ENCODE measurements at places on chromosomes 4 and X.

GRCh38 chrX:31929366-31929765 lies 857.5 kb upstream of the FTHL17 start:
- no peak for DNase-seq

DNA sequence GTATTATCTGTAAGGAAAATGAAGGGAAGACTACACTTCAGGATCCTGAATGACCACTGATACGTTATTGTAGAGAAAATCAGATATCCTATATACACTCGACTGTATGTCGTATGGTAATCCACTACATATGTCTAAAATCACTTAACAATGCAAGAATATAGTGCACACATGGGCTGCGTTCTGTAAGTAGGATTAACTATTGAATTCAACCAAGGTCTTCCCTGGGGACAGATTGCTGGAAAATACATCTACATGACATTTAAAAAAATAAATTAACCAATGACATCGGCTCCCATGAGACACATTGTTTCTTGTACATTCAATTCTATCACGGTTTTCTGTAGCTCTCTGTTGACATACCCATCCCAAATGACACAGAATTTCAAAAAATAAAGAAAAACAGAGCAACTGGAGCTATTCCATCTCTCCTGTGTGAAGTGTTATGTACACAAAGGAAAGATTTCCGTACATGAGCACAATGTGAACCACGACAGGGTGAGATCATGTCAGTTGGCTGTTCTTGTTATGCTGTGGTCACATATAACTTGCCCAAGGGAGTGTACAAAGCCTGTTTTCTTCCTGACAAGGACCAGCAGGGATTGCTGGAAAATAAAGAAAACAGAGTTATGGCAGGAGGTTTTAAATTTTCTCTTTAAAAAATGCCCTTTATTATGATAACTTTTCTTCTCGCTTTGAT lies 6.1 kb downstream of the ENOX2 start:
- DNase-seq, result no peak

- no peak for DNase-seq
Measured at GRCh38 chr4:54144199-54144598, 44.2 kb downstream of the GSX2 start.

- no peak for DNase-seq
Measured at GRCh38 chr4:188960411-188961093, 821.3 kb downstream of the TRIML1 start.

DNA sequence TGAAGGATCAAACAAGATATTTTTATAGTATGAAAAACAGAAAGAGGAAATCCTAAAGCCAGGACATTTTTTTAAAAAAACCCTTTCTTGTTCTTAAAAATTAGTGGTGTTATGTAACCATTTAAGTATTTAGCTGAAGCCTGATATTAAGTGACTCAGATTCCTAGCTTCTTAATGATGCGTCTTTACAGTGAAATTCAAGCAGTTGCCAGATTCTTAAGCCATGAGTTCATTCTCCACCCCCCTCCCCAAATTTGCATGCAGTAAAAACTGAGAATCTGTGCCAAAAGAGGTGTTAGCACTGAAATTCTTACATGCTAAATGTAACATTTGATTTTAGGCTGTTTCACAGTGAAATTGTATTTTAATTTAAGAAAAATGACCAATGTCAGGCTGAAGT lies 180.8 kb downstream of the RAPGEF2 start:
- DNase-seq, result no peak

DNA sequence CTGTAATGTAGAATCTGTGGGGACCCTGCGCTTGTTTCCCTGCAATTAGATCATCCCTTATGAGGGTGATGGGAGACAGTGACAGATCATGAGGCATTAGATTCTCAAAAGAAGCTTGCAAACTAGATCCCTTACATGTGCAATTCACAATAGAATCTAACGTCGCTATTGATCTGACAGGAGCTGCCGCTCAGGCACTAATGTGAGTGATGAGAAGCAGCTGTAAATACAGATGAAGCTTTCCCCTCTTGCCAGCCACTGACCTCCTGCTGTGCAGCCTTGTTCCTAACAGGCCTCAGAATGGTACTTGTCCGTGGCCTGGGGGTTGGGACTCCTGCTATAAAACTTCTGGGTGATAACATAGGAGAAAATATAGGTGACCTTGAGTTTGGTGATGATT lies 1076.8 kb downstream of the PDHA2 start:
- no peak for DNase-seq

DNA sequence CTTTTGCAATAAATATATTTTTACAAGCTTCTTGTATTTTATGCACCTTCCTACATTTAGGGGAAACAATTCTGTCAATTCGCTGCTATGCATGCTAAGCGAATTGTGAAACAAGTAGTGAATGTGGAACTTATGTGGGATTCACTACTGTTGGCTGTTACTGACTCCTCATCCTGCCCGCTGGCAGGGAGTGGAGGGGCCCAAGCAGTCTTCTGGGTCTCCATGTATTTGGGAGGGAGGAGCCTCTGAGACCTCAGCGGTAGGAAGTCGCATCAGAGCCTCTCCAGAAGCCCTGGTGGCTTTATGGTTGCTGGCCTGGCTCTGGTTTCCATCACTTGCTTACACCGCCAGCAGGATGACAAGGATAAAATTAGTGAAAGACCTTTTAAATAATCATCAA lies 3.7 kb upstream of the SETD7 start:
- DNase-seq, result no peak

- no peak for DNase-seq
Measured at GRCh38 chr4:42278709-42279324, 118.5 kb upstream of the SHISA3 start.

GRCh38 chr4:7753271-7753670 lies 186.4 kb downstream of the AFAP1 start:
- no peak for DNase-seq

DNA sequence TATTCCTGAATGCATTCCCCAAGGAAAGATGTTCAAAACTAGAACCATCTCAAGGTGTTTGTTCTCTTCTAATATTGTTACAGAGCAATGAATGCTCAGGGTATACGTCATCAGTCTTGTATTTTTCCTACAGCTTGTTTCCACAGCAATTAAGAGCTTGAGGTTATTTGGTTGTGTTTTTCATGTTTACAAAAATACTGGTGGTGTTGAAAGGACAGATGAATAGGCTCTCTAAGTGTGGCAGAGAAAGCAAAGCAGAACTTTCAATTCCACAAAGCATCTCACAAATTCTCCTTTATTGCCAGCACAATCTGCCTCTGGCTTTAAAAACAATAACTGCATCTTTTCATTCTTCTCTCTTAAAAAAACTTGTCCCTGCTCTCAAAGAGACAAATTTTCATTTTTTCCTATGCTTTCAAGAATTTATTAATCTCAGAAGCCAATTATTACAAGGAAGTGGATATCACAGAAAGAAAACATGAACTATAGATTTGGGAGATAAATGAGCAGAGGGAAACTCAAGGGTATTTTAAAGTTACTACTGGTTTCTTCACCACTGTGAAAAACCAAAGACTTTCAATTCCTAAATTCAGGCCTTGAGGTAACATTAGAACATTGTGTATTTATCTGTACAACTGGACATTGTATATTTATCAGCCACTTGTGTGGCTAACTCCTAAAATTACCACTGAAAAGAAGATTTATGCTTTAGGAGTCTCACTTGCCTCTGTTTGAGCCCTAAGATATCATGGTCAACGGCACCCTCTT lies 49.2 kb downstream of the DDX53 start:
- DNase-seq, result no peak

DNA sequence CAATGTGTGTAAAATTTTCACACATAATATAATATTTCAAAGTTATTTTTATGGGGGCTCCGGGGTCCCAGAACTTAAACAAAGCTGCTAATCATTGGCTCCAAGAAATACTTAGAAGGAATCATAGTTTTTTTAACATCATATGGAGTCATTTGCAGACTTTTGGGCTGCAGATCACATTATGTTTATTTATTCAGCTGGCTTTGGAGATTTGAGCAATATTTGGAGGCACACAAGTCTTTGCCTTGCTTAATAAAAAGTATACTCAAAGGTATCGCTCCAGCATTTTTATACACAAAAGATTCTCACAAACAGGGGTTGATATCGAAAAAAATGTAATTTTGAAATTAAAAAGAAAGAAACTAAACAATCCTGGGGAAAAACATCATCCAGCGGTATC lies 382.5 kb upstream of the TENM3 start:
- no peak for DNase-seq

DNA sequence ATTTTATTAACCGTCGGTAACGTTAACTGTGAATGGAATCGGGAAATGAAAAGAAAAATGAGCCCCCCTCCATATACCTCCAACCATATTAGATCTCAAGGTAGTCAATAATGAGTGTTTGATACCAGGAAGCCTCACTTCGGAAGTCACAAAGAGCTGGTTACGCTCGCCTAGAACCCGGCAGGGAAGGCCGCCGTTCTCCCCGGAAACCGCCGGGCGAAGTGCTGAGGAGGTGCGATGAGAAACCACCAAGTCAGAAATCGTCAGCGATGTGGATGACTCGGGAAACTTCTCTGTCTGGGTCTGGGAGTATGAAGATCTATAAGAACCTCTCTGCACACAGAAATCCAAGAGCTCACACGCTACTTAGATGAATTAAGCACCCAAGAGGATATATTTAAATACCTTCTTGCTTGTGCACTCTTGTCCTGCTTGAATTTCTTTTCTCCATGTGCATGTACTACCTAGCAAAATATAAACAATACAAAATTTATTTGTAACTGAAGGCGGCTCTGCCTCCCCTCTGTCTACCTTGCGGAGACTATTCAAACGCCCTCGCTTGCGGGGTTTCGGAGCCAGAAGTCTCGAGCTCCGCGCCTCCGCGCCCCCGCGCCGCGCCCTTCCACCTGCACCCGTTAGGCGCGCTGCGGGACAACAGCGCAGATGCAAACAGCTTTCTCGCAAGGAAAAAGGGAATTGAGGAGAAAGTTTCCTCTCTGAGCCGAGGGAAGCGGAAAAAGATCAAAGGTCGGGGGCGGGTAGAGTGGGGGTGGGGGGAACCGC lies 17.8 kb downstream of the NKX6-1 start:
- no peak for DNase-seq

DNA sequence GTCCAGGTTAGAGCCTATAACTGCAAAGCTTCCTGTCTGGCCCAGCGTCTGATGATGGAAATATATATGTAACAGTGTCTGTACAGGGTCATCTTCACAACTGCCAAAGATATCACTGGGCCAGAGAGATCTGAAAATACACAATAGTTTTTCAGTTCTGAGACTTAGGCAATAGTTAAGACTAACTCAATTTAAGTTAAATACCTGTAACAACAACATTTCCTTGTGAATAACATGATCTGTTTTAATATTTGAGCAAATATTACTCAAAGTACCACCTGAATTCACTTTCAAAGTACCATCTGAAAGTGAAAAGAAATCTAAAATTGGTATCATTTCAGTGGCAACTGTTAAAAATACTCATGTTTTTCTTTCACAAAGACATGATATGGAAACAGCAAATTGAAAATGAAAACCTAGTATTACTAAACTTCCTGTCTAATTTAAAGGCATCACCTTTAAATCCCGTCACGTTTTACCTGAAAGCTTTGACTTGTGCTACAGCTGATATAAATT lies 9.6 kb downstream of the ZAR1 start:
- DNase-seq, result no peak

GRCh38 chr4:14169460-14169859 lies 541.9 kb upstream of the BOD1L1 start:
- no peak for DNase-seq

GRCh38 chrX:17692709-17693346 lies 44.5 kb upstream of the SCML1 start:
- no peak for DNase-seq

GRCh38 chrX:65910899-65911298 lies 129.0 kb downstream of the VSIG4 start:
- DNase-seq, result no peak

GRCh38 chrX:33447285-33447684 lies 235.9 kb upstream of the DMD start:
- DNase-seq, result no peak

GRCh38 chr4:76991161-76991660 lies 41.7 kb downstream of the SEPTIN11 start:
- DNase-seq, result no peak

DNA sequence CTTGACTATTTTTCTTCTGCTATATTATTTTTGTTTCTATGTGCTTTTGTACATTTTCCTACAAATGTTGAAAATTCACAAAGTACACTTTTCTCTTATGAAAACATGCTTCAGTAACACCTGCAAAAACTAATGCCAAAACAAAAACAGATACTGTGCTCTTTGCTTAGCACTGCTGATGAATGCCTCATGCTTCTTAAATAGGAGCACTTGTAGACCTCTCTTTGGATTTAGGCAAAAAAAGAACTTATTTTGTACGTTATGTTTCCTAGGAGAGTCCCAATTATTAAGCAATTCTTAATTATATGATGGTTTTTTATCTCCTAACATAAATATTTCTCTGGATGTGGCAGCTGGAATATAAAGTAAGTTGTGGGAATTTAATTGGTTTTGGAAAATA lies 285.0 kb upstream of the ARSJ start:
- no peak for DNase-seq

GRCh38 chrX:121504153-121504552 lies 456.7 kb downstream of the GLUD2 start:
- DNase-seq, result no peak

GRCh38 chr4:78057135-78057599 lies at the start of gene FRAS1:
FRAS1 (plus strand) TSS chr4:78057323; CDS start chr4:78058010, 687 bp downstream.
- DNase-seq, result peak; percentile 44

- DNase-seq, result no peak
Measured at GRCh38 chrX:12657881-12658280, 133.3 kb upstream of the PRPS2 start.

- DNase-seq, result no peak
Measured at GRCh38 chrX:9961750-9962149, 5.4 kb upstream of the CLDN34 start.

DNA sequence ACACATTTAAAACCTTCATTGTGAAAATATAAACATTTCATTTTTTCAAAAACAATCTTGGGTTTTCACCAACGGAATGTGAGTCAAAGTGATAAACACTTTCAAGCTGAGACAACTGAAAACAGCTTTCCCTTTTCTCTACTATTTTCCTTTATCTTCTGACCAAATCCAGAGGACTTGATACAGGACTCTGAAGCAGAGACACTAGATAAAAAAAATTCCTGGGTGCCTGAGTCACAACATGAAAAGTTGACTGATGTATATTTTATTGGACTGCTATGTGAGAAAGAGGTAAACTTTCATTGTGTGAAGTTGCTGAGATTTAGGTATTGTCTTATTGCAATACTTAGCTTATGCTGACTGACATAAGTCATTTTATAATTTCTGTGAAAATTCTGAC lies 411.2 kb downstream of the SPOCK3 start:
- DNase-seq, result no peak

GRCh38 chr4:56755901-56756300 lies 65.6 kb downstream of the SPINK2 start:
- DNase-seq, result no peak

GRCh38 chrX:137848266-137848905 lies 282.5 kb downstream of the ZIC3 start:
- DNase-seq, result no peak

- no peak for DNase-seq
Measured at GRCh38 chr4:66628146-66628545, 917.2 kb downstream of the CENPC start.
